Kidney (tissue), 22 donors: ENCODE measurements at places on chromosomes 13 and 19. TPM values are rescaled to one million over a fixed set of nuclear protein-coding genes. Genes with fewer than 3 reads are reported as not detected.

Gene TYROBP
- total RNA-seq, result 77.6 TPM

Gene CBY2
- 0.22 TPM for total RNA-seq

DNA sequence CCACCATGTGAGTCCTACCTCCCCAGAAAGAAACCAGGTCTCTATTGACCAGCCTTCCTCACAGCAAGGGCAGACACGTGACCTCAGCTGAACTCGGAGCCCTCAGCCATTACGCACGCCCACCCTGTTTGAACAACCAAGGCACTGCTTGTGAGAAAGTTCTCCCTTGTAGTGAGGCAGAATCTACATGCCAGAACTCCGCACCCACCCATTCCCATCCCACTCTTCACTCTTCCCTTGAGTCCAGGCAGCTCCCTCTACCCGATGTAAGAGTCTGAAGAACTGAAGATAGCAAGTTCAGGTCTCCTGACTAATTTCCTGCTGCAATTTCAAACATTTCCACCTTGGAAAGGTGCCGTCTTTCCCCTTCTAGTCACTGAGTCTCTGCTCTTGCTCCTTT lies 6.4 kb downstream of the NOVA2 start:
- H3K4me1 ChIP-seq, result no peaks in the 10 kb centered on the region
- peaks cover 7% of the 10 kb centered on the region for H3K27me3 ChIP-seq
- no peak for DNase-seq
- H3K36me3 ChIP-seq, result no peaks in the 10 kb centered on the region
- no peak overlapping the region for H3K4me3 ChIP-seq

DNA sequence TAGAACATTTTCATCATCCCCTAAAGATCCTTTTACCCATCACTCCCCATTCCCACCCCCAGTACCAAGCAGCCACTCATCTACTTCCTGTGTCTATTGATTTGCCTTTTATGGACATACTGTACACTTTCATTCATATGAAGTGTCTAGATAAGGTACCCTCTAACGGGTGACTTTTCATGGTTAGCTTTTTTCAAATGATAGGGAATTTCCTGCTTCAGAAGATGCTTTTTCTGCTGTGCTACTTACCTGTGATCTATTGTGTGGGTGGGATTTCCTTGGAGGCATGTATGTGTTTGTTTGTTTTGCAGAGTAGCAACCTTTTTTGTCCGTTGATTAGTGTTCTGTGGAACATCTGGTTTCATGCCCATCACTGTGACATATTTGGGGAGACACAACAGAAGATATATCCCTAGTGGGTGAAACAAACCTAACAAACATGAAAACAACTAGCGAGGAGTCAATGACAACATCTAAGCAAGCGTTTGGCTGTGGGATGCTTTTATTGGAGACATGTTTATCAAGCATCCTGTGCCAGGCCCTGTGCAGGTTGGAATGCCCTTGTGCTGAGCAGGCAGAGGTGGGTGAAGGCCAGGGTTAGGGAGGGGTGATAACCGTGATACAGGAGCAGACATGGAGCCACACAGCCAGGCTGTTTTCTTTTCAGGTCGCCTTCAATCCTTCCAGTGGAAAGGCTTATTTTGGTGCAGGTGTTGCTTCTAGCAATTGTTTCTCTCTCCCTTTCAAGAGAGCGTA lies 17.6 kb downstream of the SPINT2 start:
- peak overlapping the region; percentile 1 for H3K27ac ChIP-seq
- DNase-seq, result no peak
- H3K4me1 ChIP-seq, result peaks cover 32% of the 10 kb centered on the region
- H3K27me3 ChIP-seq, result no peaks in the 10 kb centered on the region
- H3K4me3 ChIP-seq, result no peak overlapping the region

GRCh38 chr19:16144216-16144581 lies 714 bp downstream of the HSH2D start:
- no peaks in the 10 kb centered on the region for H3K27me3 ChIP-seq
- no peak overlapping the region for H3K27ac ChIP-seq
- no peak for DNase-seq
- H3K36me3 ChIP-seq, result no peaks in the 10 kb centered on the region
- H3K4me1 ChIP-seq, result no peaks in the 10 kb centered on the region

- no peaks in the 10 kb centered on the region for H3K27me3 ChIP-seq
- no peak for DNase-seq
- no peak overlapping the region for H3K27ac ChIP-seq
- H3K36me3 ChIP-seq, result no peaks in the 10 kb centered on the region
These were observed 933.9 kb downstream of the DIAPH3 start for GRCh38 chr13:59229861-59230260.

DNA sequence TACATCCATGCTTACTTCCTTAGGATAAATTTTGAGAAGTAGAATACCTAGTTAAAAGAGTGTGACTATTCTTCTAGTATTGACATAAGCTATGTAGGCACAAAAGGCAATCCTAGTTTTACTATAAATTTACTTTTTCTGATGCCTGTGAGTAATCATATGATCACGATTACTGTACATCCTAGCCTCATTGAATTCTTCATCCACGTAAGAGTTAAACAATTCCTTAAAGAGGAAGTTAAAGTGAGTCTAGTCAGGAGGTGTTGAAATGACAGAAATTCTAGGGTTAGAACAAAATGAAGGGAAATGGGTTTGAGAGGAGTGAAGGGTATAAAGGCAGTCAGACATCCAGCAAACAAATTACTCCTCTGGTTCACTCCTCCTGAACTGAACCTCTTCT lies at the start of gene ACOD1:
TSS of gene ACOD1 (plus strand) at position 363 of the 400 bp plus-strand sequence. CDS start 48 bp downstream, outside the sequence.
- no peaks in the 10 kb centered on the region for H3K27me3 ChIP-seq
- no peak within 1 kb of the TSS for H3K27ac ChIP-seq
- H3K4me1 ChIP-seq, result no peaks in the 10 kb centered on the region

DNA sequence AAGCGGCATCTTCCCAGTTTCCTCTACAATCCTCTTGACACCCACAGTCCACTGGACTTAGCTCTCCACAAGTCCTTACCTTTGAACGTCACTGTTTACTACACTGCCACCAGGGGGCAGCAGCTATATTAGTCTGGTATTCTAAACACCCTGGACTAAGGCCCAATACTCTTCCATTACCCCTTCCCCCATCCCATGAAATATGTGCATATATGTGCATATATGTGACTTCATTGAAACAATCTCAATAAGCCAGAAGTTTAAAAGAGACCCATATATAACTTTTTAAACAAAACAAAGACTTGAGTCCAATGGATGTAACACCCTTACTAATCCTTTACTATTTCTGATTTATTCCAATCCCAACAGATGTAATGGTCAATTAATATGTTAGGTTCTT lies 15.5 kb downstream of the GGACT start:
- H3K27ac ChIP-seq, result no peak overlapping the region
- H3K4me3 ChIP-seq, result no peak overlapping the region
- no peaks in the 10 kb centered on the region for H3K27me3 ChIP-seq
- peak; percentile 62 for DNase-seq
- H3K4me1 ChIP-seq, result no peaks in the 10 kb centered on the region
- H3K36me3 ChIP-seq, result no peaks in the 10 kb centered on the region

DNA sequence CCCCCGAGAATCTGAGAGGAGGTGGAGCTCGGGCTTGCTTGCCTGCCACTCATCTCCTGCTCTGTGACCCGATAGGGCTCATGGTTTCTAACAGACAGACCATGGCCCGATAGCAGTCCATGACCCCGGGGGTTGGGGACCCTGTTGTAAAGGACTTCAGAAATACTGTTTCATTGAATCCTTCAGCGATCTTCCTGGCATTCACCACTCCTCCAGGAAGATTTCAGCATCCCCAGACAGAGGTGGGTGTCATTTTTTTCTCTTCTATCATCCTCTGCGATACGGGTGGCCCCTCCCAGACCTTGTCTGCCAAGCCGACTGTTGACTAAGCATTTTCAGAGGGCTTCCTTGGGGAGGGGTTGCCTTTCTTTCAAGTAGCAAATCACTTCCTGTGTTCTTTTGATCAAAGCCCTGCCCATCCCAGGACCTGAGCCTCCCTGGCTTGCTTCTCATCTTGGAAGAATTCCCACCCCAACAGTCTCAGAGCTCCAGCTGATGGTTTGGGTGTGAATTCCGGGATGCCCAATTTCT lies 1.7 kb downstream of the MYO1F start:
- no peak overlapping the region for H3K27ac ChIP-seq
- H3K4me3 ChIP-seq, result no peak overlapping the region
- no peaks in the 10 kb centered on the region for H3K27me3 ChIP-seq
- DNase-seq, result no peak
- H3K4me1 ChIP-seq, result no peaks in the 10 kb centered on the region

GRCh38 chr13:29511980-29512379 lies 83.5 kb downstream of the SLC7A1 start:
- H3K36me3 ChIP-seq, result no peaks in the 10 kb centered on the region
- peaks cover 8% of the 10 kb centered on the region for H3K4me1 ChIP-seq
- H3K27me3 ChIP-seq, result no peaks in the 10 kb centered on the region
- H3K4me3 ChIP-seq, result no peak overlapping the region
- H3K27ac ChIP-seq, result no peak overlapping the region
- DNase-seq, result no peak
